ENCODE measurements at places on chromosomes 6 and 20.
A peak's percentile ranks its signal among the peaks of the same experiment; 100 is the strongest.

- DNase-seq, result peak; percentile 50
These were observed 702.9 kb downstream of the TENT5A start for GRCh38 chr6:81049425-81050042.

DNA sequence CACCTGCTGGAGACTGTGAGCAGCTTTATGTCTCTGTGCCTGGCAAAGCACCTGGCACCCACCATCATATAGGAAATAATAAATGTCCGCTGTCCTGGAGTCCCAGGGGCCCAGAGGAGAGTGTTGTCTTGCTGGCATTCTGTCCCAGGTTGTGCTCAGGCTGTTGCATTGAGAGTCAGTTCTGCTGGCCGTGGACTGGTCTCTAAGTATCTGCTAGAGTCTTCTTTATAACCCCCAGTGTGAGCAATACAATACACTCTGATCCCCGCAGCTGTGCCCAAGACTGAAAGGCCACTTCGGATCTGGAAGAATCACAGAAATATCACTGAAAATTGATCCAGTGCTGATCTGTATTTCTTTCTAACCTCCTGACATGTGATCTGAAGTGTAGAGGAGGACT lies 38.3 kb upstream of the HINT3 start:
- no peak for DNase-seq

GRCh38 chr6:116327803-116328527 lies 42.8 kb upstream of the DSE start:
- no peak for DNase-seq

DNA sequence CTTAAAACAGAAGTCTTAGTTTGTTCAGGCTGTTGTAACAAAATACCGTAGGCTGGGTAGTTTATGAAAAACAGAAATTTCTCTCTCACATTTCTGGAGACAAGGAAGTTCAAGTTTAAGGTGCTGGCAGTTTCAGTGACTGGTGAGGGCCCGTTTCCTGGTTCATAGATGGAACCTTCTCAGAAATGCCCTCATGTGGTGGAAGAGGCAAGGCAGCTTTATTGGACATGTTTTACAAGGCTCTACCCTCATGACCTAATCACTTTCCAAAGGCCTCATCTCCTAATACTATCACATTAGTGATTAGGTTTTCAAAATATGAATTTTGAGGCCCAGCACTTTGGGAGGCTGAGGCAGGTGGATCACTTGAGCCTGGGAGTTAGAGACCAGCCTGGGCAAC lies 2.4 kb downstream of the HEBP2 start:
- DNase-seq, result no peak

DNA sequence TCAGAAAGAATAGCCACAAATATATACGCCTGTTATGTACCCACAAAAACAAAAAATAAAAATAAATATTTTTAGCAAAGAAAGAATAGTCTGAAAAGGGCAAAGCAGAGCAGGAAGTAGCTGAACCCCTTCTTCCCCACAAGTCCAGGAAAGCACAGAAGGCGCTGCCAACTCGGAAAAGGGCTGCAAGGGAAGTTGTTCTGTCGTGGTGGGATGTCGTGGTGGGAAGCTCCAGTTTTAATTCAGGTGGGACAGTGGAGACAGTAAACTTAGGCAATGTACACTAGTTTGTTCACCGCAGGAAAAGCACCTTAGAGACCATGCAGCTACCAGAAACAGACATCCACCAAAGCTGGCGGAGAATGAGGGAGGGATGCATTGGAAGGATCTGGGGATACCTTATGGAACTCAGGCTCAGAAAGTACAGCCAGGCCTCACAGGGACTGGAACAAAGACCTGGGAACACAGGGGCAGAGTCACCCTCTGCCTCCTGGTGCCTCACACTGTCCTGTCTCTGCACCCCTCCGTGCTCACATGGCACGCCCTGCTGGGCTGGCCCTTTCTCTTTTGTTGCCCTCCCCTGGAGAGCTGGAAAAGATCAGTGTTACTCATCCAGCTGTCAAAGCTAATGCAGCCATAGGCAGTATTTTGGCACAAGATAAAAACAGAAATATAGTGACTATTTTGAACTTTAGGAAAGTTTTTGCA lies 3.3 kb upstream of the APMAP start:
- no peak for DNase-seq

GRCh38 chr6:160069050-160069454 lies 52.6 kb upstream of the SLC22A1 start:
- DNase-seq, result no peak

- peak; percentile 39 for DNase-seq
These were observed 3.5 kb downstream of the NDUFAF5 start for GRCh38 chr20:13788167-13788834.

- no peak for DNase-seq
These were observed 20.1 kb upstream of the PLEKHG1 start for GRCh38 chr6:150579611-150580010.
